ENCODE measurements at places on chromosomes 3 and 15. TPM values are rescaled to one million over a fixed set of nuclear protein-coding genes. Genes with fewer than 3 reads are reported as not detected.

- DNase-seq = no peak
Observed at GRCh38 chr3:192364316-192364715, 363.0 kb downstream of the FGF12 start.

GRCh38 chr15:81002009-81002330 lies 1.2 kb downstream of the TLNRD1 start:
- no peak for DNase-seq

The NTRK3 gene
- 0.41 TPM for total RNA-seq

The NRROS gene
- total RNA-seq = 16.4 TPM

- DNase-seq = no peak
Observed at GRCh38 chr3:128610451-128611070, 40.1 kb downstream of the RPN1 start.

- DNase-seq = no peak
Observed at GRCh38 chr3:172261054-172261453, 187.2 kb downstream of the GHSR start.

DNA sequence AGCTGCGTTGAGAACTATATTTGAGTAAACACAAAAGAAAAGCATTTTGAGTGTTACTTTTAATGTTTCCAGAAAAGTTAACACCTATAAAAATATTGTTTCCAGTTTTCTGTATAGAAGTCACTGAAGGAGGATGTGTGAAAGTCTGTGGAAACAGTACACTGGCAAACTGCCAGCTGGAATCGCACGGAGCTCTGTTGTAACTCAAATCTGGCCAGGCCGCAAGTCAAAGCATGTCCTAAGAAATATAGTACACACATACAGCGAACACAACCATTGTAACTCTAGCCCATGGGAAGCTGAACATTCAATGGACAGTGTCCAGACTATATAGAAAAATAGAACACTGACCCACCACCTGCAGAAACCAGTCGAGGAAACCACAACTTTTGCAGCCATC lies 657.2 kb downstream of the FHIT start:
- no peak for DNase-seq

The P2RY14 gene
- not detected for total RNA-seq

The NMNAT3 gene
- total RNA-seq = 0.68 TPM

All from glomerular endothelial cell (primary cell).